ENCODE measurements at places on chromosomes 5 and 9. TPM values are rescaled to one million over a fixed set of nuclear protein-coding genes. Genes with fewer than 3 reads are reported as not detected.

DNA sequence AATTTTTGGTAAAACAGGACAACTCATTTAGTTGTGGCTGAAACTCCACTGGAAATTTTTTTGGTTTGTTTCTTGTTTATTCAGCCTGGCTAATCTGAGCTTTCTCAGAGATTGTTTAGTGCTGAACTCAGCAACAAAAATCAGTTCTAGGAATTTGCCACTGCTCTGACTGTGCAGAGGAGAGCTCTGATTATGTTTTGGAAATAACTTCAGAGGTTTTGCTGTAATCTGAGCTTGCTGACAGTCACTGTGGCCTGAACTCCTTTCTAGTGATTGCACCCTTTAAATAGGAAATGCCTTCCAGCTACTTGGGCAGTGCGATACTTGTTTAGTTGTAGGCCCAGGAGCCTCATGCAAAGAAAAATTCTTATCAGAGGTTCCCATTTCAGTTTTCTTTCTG is 60.2 kb downstream of the OSTF1 start:
- peaks cover 14% of the 10 kb centered on the region for H3K4me1 ChIP-seq
- no peak overlapping the region for H3K4me3 ChIP-seq
- H3K36me3 ChIP-seq, result no peaks in the 10 kb centered on the region
- DNase-seq, result peak; percentile 93

- H3K27ac ChIP-seq, result no peak overlapping the region
- H3K36me3 ChIP-seq, result no peaks in the 10 kb centered on the region
- H3K4me1 ChIP-seq, result no peaks in the 10 kb centered on the region
- no peak overlapping the region for H3K4me3 ChIP-seq
Measured at GRCh38 chr9:33189331-33189791, 22.2 kb upstream of the B4GALT1 start.

Gene GGTA1
- under 0.01 TPM for total RNA-seq

Gene GLRA1
- not detected for total RNA-seq

DNA sequence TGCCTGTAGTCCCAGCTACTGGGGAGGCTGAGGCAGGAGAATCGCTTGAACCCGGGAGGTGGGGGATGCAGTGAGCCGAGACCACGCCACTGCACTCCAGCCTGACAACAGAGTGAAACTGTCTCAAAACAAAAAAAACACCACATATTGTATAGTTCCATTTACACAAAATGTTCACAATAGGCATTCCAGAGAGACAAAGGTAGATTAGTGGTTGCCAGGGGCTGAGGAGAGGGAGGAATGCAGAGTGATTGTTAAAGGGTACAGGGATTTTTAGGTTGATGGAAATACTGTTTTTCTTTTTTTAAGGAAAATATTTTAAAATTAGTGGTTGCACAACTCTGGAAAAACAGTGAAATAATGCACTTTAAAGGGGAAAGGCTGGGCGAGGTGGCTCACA is 19.6 kb downstream of the ETF1 start:
- no peaks in the 10 kb centered on the region for H3K4me1 ChIP-seq
- H3K36me3 ChIP-seq, result no peaks in the 10 kb centered on the region
- DNase-seq, result no peak
- no peak overlapping the region for H3K4me3 ChIP-seq
- no peaks in the 10 kb centered on the region for H3K27me3 ChIP-seq

Gene HAVCR1
- total RNA-seq, result not detected
